ENCODE measurements at places on chromosomes 7 and 10.

- DNase-seq = no peak
Measured at GRCh38 chr10:10782603-10783002, 235.1 kb upstream of the CELF2 start.

GRCh38 chr10:80168679-80169380 lies 36.3 kb downstream of the PLAC9 start:
- no peak for DNase-seq

- DNase-seq = no peak
Measured at GRCh38 chr7:40493609-40494051, 358.8 kb downstream of the SUGCT start.

- DNase-seq = no peak
Measured at GRCh38 chr7:35536396-35536826, 158.5 kb downstream of the HERPUD2 start.

GRCh38 chr10:7424315-7424714 lies 13.5 kb upstream of the SFMBT2 start:
- no peak for DNase-seq

- no peak for DNase-seq
Measured at GRCh38 chr7:44922351-44922694, 37.0 kb upstream of the PURB start.

GRCh38 chr10:103668351-103669242 lies 175.1 kb downstream of the NEURL1 start:
- DNase-seq = no peak

- no peak for DNase-seq
Measured at GRCh38 chr7:76077435-76077834, 29.5 kb downstream of the MDH2 start.

DNA sequence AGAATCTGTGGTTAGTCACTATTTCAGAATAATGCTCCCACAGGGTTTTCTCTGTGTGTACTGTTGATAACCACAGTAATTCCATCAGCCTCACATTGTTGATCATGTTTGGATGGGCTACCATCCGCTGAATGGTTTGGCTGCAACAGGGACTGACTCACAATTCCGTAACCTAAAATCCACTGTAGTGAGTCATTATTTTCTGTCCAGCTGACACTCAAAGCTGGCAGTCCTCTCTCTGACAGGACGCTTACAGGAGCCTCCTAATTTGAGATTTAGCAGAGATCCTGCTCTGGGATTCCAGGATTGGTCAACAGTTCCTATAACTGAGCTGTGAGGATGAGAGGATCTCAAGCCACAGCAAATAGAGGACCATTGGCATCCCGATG lies 32.7 kb downstream of the VWA2 start:
- DNase-seq = no peak

DNA sequence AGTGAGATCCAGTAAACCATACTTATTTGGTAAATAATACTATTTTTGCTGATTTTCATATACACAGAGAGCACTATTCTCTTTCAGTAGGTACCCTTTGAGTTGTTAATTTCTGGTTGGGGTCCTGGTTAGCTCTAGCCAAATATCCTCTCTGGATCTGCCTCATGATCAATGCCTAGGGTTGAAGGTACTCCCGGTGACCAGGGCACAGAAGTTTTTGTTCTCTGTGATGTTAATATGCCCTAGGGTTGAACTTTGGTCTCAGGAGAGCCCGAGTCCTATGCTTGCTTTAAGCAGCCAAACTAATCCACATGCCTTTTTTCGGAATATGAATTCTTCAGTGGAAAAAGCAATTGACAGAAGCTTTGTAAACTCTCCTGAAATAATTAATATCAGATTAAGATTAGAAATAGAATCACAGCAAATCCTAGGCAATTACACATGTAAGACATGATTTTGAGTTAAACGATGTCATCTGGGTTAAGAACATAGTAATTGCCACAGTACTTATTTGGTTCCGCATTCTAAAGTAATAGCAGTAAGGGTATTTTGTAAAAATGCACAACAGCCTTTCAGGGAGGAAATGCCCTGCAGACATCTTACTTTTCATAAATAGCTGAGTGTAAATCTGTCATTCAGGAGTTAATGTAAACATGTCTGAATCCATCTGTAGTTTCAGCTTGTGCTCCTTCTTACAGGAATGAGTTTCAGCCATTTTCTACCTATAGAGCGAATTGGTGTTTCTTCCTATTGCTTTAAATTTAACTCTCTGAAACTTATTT lies 10.1 kb downstream of the CHN2 start:
- no peak for DNase-seq

DNA sequence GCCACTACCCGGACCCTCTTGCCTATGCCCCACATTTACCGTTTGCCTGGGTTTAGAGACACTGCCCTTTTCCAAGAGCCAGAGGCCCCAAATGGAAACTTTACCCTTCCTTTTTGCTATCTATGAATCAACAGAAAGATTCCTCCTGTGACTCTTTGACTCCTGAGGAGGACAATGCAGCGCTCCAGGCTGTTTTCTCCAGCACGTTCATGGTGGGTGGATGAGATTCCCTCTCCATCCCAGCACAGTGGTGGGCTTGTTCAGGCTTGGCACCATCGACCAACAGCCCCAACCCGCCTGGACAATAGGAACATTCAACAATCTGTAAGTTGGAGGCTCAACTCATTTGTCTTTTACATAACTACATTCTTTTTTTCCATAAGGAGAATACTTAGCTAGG lies 55.9 kb downstream of the DLD start:
- no peak for DNase-seq

DNA sequence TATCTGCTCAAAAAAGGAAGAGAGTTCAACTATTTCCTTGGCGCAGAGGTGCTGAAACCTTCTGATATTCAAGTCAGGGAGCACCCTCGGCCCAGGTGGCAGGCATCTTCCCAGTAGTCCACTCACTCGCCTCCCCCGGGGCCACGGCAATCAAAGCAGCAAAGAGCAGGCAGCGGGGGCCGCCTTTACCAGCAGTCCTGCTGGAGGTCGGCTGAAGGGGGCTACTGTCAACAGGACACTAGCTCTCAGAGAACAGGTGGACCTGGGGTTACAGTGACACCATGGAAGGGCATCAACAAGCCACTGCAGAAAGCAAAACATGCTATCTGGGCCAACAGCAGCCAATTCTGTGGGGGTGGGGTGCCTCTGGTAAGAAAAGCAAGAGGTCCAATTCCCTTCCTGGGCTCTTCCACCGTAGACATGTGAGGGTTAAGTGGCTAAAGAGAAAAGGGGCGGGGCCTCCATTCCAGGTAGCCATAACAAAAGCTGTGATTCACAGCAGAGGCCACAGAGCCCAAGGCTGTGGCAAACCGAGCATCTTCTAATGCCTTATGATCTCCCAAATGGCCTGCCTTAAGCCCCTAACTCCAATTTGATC lies 9.4 kb downstream of the FZD9 start:
- no peak for DNase-seq

DNA sequence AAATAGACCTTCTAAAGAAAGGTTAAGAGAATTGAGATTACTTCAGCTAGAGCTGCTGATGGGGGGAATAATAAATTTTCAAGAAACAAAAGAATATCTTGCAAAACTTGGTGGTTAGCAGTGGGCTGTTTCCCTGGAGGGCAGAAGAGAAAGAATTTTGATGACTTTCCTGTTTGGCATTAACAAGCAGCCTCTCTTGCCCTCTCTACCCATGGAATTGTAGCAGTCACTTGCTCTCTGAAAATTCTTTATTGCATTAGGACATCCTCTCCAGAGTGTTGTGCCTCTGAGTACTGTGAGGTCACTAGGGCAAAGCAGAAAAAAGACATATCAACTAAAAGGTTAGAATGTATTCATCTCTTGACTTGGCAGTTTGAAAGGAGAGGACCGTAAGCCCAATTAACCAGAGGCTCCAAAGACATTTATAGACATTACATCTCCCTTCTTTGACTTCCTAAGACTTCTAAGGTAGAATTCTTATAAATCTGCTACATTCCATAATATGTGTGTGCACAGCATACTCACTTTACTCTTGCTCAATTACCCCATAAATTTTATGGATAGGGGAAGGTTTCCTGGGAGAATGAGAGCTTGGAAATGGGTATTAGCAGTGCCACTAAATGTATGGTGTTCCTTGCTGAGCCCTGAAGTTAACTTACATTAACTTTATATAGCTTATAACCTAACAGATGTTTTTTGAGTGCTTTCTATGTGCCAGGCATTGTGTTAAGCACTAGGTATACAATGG lies 215.3 kb downstream of the KIF20B start:
- no peak for DNase-seq

DNA sequence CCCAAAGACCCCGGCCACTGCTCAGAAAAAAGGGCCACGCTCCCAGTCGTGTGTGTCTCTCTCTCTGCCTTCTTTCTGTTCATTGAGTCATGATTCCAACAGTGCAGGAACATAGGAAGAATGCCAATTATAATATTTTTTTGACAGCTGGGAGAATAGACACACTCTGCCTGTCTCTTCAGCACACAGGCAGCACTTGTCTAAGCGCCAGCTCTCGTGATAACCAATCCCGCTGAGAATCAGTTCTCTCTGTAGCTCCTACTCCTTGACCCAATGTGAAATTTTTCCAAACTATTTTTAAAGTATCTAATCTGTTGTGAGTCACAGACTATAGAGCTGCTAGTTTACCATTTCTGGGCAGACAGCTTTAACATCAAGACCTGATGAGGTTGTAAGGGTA lies 145.7 kb upstream of the RHEB start:
- peak; percentile 97 for DNase-seq

DNA sequence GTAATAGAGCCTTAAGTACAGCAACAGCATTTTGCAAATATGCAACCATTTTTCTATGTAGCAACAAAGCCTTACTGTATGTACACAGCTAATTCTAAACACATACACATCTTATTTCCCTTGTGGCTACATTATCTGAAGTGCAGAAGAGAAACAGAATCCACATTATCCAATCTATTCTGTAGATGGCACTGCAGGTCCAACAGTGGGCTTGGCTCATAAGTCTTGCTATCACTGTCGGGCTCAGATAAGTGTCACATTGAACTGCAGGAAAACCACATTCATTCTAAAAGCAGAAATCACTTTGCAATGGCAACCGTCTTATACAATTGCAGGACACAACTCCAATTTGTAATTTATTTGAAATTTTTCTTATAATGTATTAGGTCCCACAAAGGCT lies 109.8 kb upstream of the NOBOX start:
- DNase-seq = peak; percentile 50

- DNase-seq = peak; percentile 56
Measured at GRCh38 chr10:57952741-57953140, 315.0 kb downstream of the IPMK start.

GRCh38 chr7:39430909-39431641 lies 135.1 kb upstream of the YAE1 start:
- no peak for DNase-seq

- peak; percentile 56 for DNase-seq
Measured at GRCh38 chr10:102268375-102268888, 23.1 kb downstream of the GBF1 start.

- DNase-seq = no peak
Measured at GRCh38 chr10:98563811-98564210, 117.1 kb upstream of the HPS1 start.

DNA sequence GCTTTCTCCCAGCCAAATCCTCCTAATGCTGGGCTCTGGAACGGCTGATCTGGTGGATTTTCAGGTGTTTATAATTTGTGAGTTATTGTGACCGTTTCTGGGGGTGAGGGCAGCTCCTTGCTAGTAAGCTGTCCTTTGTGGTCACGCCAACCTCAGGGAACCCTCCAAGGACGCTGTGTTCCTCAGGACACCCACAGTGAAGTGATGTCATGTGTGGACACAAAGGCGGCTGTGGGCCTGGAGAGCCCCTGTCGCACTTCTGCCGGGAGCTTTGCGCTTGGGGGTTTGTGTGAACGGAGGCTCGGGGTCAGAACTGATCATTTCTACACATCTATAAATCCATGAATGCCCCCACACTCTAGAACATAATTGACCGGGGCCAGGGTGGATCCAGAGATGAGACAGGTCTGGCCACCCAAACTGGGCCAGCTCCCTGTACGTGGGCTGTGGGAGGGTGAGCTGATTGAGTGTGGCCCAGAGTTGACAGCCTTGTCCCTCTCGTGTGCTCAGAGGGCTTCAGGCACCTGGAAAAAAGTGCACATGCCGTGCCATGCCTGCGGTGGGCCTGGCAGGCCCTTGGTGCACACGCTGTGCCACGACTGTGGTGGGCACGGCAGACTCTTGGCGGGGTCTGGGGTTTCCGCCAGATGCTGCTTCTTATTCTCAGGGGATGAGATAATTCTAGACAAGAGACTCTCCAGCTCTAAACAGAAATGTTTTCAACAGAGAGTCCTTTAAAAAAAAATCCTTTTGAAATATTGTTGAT lies 130.2 kb downstream of the VIPR2 start:
- DNase-seq = no peak

DNA sequence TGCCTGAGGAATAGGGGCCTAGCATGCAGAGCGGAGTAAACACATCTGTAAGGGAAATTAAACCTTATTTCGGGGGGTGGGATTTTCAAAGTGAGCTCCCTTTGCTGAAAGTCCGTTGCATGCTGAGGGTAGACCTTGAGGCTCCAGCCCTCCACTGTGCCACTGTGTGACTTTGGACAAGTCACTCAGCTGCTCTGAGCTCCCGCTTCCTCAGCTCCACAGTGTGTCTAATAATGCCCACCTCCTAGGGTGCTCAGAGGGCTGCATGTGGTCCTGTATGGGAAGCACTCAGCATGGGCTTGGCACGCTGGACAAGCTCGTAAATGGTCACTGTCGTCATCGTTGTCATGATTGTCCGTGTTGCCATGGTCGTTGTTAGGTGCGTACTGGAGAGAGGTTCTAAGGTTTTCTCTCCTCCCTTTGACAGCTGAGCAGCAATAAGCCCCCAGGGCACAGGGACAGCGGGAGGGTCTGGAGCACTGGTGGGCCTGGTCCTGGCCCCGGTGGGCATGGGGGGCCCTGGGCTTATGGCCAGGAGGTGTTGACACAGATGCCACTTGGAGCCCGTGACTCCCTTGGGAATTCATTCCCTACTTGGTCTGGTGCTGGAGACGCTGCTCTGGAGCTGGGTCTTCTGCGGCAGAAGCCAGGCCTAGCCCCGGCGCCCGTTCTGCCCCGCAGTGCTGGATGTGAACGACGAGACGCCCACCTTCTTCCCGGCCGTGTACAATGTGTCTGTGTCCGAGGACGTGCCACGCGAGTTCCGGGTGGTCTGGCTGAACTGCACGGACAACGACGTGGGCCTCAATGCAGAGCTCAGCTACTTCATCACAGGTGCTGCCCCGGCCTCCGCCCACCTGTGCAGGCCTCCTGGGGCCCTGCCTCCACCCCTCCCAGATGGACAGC lies 13.1 kb downstream of the C10orf105 start:
- DNase-seq = no peak

Data from cardiac muscle cell (in vitro differentiated cells and primary cell).